Esophagus squamous epithelium (tissue), 5 donors: ENCODE measurements at places on chromosomes 2 and 18. TPM values are rescaled to one million over a fixed set of nuclear protein-coding genes. Genes with fewer than 3 reads are reported as not detected.

Gene TTN
- total RNA-seq, result 0.94 TPM

Gene PPP1R1C
- total RNA-seq, result 9.2 TPM

- H3K4me1 ChIP-seq, result peaks cover 41% of the 10 kb centered on the region
- H3K27me3 ChIP-seq, result no peaks in the 10 kb centered on the region
- H3K4me3 ChIP-seq, result no peak overlapping the region
- no peak for DNase-seq
These were observed 65.6 kb downstream of the ZFP36L2 start for GRCh38 chr2:43160778-43161177.

DNA sequence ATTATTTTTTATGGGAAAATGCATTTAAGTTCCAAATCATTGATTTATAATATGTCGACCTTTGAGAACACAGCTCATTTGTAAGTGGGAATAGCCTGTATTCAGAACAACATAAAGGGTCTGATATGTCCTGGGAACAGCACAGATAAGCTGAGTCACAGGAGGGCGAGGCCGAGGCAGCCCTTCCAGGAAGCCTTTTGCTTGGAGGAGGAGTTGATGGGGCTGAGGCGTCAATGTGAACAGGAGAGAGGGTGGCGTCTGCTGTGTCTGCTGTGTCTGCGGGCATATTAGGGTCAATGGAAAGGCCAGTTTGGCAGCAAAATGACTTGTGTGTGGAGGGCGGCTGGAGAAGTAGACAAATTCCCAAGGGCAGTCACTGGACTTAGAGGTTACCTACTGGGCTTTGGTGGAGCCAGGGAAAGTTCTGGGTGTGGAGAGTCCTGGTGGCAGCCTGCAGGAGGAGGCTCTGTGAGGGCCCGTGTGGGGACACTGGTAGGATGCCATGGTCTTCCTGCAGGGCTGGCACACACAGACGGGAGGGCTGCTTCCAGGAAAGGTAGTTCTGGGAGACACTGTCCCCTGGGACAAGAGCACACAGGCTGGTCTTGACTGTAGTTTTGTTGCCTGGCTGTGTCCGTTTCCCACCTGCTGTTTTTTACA is 128.1 kb downstream of the GLI2 start:
- H3K27me3 ChIP-seq, result peaks cover 47% of the 10 kb centered on the region
- H3K36me3 ChIP-seq, result no peaks in the 10 kb centered on the region
- peak overlapping the region; percentile 5 for H3K27ac ChIP-seq

DNA sequence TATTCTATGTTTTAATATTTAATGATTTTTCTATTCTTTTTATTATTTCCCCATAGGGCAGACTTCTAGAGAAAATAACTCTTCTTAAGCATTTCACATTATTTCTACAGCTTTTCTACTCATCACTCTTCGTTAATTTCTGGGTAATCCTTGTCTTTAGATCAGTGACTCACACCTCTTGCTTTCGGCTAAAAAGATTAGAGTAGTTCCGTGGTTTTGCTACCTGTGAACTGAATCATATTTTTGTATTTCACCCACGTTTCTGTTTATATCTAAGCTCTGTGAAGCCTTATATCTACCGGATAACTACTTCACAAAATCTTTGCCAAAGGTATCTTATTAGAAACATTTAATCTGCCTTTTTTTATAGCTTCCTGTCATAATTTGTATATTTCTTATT is 685.5 kb upstream of the FSHR start:
- no peak for DNase-seq
- no peaks in the 10 kb centered on the region for H3K4me1 ChIP-seq
- no peaks in the 10 kb centered on the region for H3K27me3 ChIP-seq
- H3K4me3 ChIP-seq, result no peak overlapping the region
- no peak overlapping the region for H3K27ac ChIP-seq
- no peaks in the 10 kb centered on the region for H3K36me3 ChIP-seq
